Fibroblast of skin of back (primary cell): ENCODE measurements at places on chromosomes 12 and 14.
A peak's percentile ranks its signal among the peaks of the same experiment; 100 is the strongest.

DNA sequence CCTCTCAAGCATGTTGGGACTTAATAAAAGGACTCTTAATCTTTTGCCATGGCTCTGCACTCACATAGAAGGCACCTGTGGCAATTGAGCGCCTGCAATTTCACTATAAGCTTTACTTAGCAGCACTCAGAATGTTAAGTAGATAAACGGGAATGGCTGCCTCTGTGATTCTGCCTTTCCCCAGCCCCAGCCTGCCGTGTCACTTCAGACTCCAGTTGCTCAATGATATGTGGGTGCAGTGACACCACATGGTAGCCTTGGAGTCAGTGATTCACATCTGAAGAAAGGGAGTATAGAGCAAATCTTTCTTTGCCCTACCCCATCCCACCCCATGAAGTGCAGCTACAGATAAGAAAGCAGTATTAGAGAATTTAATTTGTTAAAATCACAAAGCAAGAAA is 96.1 kb downstream of the ZFC3H1 start:
- no peak for DNase-seq

DNA sequence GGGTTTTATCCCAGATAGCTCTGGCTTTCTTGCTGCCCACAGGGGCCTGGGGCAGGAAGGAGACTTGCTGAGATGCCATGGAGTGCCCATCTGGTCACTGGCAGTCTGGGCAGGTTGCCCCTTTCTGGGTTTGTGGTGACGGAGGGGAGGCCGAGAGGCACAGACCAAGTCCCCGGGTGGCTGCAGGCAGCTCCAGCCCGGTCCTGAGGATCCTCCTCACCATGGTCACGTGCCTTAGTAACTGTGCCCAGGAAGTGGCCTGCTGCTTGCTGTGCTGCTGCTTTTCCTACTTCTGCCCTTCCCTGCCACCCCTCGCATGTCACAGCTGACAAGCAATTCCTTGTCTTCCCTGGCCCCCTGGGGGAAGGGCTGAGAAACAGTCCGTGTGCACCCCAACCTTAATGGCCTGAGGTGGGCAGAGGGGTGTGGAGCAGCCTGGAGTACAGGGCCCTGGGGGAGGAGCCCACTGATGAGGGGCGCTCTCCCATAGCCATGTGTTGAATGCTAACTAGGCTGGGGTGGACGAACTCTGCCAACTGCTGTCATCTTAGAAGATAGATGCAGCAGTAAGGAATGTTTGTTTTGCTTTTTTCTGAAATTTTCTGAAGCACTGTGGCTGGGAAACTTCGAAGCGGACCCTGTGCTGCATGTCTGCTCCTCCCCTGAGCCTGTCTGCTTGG is 54.9 kb upstream of the SRSF5 start:
- DNase-seq, result peak; percentile 30

- peak; percentile 16 for DNase-seq
These were observed 114.2 kb downstream of the TTC6 start for GRCh38 chr14:37709419-37710195.

DNA sequence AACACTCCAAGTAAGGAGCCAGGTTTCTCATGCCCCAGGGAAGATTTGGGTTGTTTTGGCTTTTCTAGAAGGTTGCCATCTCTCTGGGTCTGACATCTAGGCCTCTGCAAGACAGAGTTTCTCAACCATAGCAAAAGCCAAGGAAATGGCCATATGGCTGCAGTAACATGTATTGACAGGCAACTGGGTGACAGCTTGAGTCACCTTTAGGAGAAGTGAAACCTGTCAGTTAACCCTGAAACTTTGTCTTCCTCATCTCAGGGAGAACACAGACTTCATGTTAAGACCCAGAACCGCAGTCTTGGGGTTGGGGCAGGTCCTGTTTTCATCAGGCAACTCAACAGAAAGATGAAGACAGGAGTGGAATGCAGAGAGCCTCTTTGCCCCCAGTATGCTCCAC is 46.0 kb upstream of the PLBD1 start:
- no peak for DNase-seq

DNA sequence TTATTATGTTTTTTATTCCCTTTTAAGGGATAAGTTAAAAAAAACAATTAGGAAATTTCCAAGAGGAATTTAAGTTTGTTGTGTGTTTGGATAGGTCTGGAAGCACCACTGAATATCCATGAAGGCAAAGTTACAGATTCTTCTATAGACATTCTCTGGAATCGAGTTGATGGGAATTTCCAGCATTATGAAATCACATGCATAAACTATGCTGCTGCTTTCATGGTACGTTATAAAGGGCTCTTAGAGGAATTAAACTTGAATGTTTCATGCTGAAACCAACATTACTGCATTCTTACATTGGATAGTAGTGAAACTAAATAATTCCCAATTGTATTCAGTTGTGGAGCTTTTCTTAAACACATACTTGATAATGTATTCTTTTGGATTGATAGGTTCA is 21.5 kb upstream of the PTPRQ start:
- DNase-seq, result peak; percentile 42

GRCh38 chr14:99465288-99465687 is 15.4 kb downstream of the SETD3 start:
- DNase-seq, result no peak
